ENCODE measurements at places on chromosomes 7 and 10.

DNA sequence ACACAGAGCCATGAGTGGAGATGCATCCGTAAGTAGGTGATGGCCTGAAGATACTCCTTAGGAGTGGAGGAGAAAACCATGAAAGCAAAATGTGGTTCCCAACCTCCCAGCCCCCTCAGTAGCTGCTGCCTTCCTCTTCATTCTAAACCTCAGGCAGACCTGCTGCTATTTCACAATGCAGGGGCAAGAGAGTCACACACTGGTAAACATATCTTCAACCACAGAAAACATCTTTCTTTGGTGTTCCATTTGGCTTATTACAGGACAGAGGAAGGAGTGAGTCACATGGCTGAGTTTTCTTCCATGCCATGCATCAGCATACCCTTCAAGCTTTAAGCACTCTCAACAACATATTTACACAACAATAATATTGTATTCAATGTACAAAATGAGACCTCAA, 342.1 kb downstream of the BMPER start:
- H3K27ac ChIP-seq = no peak overlapping the region
- DNase-seq = no peak
- no peaks in the 10 kb centered on the region for H3K4me1 ChIP-seq
- no peak overlapping the region for H3K4me3 ChIP-seq

GRCh38 chr7:140581411-140581810, 59.2 kb downstream of the DENND2A start:
- H3K36me3 ChIP-seq = no peaks in the 10 kb centered on the region
- no peaks in the 10 kb centered on the region for H3K27me3 ChIP-seq
- DNase-seq = no peak
- H3K27ac ChIP-seq = no peak overlapping the region

DNA sequence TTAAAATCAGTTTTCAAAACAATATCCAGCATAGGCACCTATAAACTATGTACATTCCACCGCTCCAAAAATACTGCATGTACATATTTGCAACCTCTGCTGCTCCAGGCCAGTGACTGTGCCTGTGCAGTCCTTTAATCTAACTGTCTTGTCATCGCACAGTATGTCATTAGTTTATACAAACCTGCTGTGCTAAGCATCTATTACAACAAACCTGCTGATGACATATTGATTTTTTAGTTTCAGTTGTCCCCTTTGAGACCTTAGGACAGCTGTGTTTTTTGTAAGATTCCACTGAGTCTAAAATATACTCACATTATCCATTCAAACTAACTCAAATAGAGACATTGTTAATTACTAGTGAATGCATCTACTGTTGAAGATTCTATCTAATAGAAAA, 33.1 kb downstream of the SEMA3C start:
- H3K4me1 ChIP-seq = peaks cover 32% of the 10 kb centered on the region
- no peak overlapping the region for H3K27ac ChIP-seq
- no peak overlapping the region for H3K4me3 ChIP-seq
- no peaks in the 10 kb centered on the region for H3K27me3 ChIP-seq
- DNase-seq = no peak
- 0 out of 2 replicates have a peak, but pooled peaks cover 6% of the 10 kb centered on the region for H3K36me3 ChIP-seq

- H3K27me3 ChIP-seq = no peaks in the 10 kb centered on the region
- H3K4me3 ChIP-seq = no peak overlapping the region
- no peaks in the 10 kb centered on the region for H3K36me3 ChIP-seq
- 0 out of 2 replicates have a peak, but pooled peaks cover 8% of the 10 kb centered on the region for H3K4me1 ChIP-seq
Observed at GRCh38 chr10:100019787-100020141, 10.0 kb upstream of the DNMBP start.

DNA sequence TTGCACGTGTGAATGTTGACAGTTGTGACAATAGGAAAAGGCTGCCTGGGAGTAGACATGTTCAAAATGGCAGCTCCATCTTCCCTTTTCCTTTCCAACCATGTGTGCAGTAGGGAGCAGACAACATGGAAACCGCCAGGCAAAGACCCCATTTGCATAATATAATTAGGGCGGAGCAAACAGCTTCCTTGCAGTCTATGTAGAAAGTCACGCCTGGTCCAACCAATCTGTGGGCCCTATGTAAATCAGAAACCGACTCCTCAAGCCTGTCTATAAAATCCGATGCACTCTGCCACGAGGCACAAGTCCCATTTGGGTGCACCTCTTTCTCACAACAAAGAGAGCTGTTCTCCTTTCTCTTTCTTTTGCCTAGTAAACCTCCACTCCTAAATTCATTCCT, 19.6 kb downstream of the NEBL start:
- DNase-seq = no peak
- no peaks in the 10 kb centered on the region for H3K27me3 ChIP-seq
- H3K4me3 ChIP-seq = no peak overlapping the region
- H3K4me1 ChIP-seq = no peaks in the 10 kb centered on the region
- no peak overlapping the region for H3K27ac ChIP-seq

GRCh38 chr10:3418041-3418754, 245.6 kb upstream of the PITRM1 start:
- H3K27me3 ChIP-seq = no peaks in the 10 kb centered on the region
- H3K27ac ChIP-seq = no peak overlapping the region
- no peaks in the 10 kb centered on the region for H3K36me3 ChIP-seq
- DNase-seq = no peak
- no peaks in the 10 kb centered on the region for H3K4me1 ChIP-seq

DNA sequence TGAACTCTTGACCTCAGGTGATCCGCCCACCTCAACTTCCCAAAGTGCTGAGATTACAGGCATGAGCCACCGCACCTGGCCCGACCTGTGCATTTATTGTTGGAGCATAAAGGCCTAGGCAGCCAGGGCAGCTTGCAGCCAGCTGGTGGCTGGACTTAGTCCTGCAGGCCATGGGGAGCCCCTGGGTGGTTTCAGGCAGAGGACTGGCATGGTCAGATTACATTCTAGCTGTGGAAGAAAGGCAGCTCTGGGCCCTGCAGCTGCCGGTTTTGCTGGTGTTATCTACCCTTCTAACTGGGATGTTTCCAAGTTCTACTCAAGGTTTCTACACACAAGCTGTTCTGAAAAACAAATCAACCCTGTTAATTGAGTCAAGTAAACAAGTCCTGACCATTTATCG, 22.7 kb upstream of the MKRN1 start:
- no peak for DNase-seq
- H3K27ac ChIP-seq = no peak overlapping the region
- peaks cover 4% of the 10 kb centered on the region for H3K4me1 ChIP-seq
- H3K27me3 ChIP-seq = no peaks in the 10 kb centered on the region
- H3K36me3 ChIP-seq = no peaks in the 10 kb centered on the region
- no peak overlapping the region for H3K4me3 ChIP-seq

- DNase-seq = no peak
- no peak overlapping the region for H3K27ac ChIP-seq
- no peaks in the 10 kb centered on the region for H3K36me3 ChIP-seq
- H3K27me3 ChIP-seq = 0 out of 2 replicates have a peak, but pooled peaks cover 17% of the 10 kb centered on the region
- peak overlapping the region; percentile 94 for H3K4me3 ChIP-seq
Observed at GRCh38 chr10:102419269-102420180, 940 bp upstream of the PSD start.

All from PC-9 (cell line).